ENCODE measurements at places on chromosomes 1 and 21.
A peak's percentile ranks its signal among the peaks of the same experiment; 100 is the strongest.

- no peak for DNase-seq
Observed at GRCh38 chr1:25110485-25110884, 121.8 kb downstream of the SYF2 start.

- no peak for DNase-seq
Observed at GRCh38 chr1:159664247-159664646, 50.1 kb downstream of the CRP start.

DNA sequence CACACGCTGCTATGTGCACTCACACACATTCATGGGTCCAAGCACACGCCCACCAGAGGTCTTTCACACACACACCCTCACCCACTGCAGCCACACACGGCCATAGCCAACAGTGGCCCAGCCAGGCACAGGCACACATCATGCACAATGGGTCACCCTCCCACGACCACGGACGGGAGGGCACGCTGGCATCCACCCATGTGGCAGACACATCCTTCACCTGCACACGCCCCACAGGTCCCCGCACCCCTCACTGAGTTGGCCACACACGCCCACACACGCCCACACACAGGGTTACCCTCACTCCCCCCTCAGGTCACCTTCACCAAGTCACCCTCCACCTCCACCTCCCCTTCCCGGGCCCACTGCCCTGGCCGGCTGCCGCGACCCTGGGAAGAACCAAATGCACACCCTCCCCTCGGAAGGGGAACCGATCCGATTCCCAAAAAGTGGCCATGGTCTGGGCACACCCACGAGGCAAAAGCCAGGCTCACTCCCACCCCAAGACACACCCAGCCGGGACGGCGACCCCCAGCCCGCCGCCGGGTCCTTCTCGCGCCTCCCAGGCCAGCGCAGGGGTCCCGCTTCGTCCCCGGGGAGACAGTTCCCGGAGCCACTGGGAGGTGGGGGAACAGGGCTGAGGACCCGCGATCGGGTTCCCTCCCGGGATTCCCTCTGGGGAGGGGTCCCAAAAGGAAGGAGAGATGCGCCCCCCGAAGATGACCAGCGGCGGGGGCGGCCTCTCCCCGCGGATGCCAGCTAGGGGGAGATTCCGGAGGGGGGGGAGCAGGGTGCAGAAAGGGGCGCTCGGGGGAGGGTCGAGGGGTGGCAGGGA, 860 bp downstream of the SDC3 start:
- DNase-seq: no peak

DNA sequence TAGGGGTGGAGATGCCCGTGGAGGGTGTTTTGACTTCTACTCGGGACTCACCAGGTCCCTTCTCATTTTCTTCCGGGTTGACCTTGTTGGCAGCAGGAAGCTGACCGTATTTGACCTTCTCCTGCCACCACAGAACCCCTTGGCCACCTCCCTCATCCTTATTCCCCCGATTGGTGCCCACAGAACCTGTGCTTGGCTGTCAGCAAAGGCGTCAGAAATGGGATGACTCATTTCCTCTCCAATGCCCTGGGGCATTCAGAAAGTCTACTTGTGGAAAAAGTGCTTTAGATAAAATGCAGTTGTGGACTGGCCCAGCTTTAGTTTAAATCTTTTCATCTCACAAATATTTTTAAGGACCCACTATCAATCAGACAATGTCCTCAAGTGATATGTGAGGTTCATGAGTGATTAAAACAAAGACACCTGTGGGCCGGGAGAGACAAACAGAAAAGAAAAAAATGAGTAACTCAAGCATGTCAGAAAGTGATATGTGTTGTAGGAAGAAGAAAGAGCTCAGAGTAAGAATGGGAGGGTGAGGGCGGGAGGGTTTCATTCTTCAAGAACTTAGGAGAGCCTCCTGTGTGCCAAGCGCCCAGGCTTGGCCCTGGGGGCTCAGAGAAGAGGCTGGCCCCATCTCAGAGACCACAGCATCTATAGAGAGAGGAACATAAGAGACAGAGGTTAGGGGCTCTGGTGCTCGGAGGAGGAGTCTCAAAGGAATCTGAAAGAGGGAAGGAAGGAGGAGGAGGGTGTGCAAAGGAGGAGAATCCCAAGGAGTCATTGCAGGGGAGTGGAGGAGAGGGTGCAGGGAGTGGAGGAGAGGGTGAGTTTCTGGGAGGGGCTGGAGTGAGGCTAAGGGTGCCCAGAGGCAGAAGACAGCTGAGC, 221.6 kb upstream of the VAMP3 start:
- DNase-seq: peak; percentile 26

DNA sequence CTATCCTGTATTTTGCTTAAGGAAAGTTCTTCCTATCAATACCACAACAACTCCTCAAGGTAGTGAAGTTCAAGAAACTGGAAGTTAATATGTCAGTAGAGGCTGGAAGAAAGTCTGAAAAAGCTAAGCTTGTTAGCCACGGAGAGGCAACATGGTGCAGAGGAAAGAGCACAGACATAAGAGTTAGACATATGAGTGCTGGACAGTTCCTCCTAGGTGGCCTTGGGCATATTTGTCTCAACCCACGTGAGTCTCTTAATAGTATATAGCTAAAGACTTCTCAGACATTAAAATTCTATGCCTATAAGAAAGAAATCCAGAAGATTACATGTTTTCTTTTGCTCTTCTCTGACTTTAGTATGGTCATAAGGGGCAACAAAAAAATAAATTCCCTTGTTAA, 22.8 kb upstream of the RRP15 start:
- DNase-seq: no peak

DNA sequence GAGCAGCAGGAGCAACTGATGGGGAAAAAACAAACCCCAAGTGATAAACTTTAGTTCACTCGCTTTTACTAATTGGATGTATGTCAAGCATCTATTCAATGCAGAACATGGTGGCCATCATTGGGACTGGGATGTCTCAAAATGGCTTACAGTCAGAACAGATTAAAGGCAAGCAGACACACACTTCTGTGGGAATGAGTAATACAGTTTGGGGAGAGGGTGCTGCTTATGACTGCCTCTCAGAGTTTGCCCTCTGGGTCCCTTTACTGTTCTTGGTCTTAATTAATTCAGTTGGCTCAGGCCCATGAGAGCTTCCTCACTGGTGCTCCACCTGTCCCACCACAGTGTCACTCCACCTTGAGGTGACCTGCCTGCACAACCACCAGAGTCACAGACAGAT, 119.5 kb downstream of the TBX19 start:
- DNase-seq: no peak

GRCh38 chr1:51768971-51769588, 109.4 kb downstream of the NRDC start:
- peak; percentile 8 for DNase-seq

- DNase-seq: no peak
Observed at GRCh38 chr1:46298387-46298786, 5.0 kb downstream of the LRRC41 start.

- DNase-seq: no peak
Observed at GRCh38 chr1:29249951-29250581, 13.7 kb downstream of the PTPRU start.

GRCh38 chr1:227297073-227297793, 21.1 kb downstream of the CDC42BPA start:
- DNase-seq: no peak

DNA sequence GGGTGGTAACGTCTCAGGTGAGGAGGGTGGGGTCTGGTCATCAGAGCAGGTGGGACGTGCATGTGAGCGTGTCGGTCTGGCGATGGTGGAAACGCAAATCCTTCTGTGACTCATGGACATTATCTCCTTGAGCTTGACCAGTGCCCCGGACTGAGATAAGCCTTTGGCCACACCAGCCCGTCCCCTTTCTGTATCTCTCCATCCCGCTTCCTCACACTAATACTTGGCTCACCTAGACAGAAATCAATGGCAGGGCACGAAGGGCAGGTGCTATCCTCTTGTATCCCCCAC, 7.9 kb upstream of the AQP10 start:
- no peak for DNase-seq

- no peak for DNase-seq
Observed at GRCh38 chr21:26117972-26118367, 52.6 kb downstream of the APP start.

DNA sequence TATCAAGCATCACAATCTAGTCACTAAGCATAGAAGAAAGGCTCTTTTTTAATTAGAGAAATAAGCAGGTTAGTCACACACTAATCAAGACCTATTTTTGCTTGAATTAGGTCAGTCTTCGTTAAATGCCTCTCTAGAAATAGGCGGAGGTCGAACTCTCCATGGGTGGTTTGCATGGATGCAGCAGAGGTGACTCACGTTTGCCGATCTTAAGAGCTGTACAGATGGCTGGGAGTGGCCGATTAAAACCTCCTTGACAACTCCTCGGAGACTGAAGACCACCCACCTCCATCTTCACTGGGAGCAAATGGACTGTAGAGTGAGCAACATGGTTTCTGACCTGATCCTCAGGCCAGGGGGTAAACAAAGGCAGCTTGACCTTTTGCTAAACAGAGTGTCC, 249.3 kb downstream of the ZNF648 start:
- no peak for DNase-seq

GRCh38 chr1:68057564-68057963, 7.1 kb upstream of the DIRAS3 start:
- no peak for DNase-seq

DNA sequence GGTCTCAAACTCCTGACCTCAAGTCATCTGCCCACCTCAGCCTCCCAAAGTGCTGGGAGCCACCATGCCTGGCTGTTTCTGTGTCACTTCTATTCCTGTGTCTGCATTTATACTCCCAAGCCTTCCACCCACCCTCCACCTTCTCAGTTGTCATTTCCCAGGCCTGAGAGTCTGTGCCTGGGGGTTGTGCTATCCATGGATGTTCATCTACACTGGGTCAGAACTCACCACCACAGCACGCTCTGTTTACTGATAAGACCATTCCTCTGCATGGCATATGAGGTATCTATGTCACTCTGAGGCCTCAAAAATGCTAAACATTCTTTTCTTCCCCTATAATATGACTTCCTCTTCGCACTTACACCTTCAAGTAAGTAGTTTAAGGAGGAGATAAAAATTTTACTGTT, 6.1 kb downstream of the NENF start:
- DNase-seq: no peak

GRCh38 chr21:14926186-14926585, 138.6 kb downstream of the NRIP1 start:
- DNase-seq: no peak

DNA sequence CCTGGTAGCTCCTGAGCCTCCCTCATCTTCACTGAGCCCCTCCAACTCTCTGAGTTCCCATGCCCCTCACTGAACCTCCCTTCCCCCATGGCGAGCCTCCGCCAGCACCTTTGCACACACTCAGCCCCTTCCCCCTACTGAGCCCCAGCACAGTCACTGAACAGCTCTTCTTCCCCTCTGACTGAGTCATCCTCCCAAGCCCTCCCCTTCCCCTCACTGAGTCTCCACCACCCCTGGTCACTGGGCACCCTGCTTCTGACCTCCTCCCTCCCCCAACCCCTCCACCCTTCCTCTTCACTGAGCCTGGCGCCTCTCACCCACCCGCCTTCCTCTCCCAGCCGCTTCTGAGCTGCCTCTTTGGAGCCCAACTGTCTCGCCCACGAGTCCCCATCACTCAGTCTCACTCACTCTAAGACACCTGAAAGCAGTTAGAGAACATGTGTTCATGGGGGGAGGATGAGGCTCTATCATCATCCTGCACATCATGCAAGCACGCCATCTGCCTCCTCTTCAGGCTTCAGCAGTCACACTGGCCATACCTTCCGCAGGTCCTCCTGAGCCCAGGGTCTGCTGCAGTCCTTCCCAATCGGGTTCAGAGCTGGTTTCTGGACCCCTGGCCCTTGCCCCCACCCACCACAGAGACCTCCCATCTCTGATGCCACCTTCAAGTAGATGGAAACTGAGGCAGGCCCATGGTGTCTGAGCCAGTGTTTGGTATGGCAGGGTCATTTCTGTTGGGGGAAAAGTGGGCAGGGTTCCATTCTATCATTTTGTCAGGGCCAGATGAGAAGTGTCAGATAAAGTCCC, 2.0 kb upstream of the TRNP1 start:
- peak; percentile 9 for DNase-seq

DNA sequence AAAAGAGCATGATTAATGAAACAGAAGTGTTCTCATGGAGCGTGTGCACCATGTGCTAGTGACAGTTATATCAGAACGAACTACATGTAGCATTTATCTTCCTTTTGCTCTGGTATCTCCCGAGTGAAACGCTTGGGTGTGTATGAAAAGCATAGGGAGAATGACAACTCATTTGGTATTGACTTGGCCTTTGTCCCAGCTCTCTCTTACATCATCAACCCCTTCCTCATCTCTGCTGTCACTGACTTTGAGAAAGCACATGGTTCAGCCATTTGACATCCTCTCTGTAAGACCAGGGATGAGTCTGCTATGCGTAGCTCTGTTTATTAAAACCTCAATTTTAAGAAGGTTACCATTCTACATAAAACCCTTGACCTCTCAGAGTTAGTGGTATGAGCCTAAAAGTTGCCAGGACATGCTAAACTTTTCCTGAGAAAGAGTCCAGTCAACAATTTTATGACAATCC, 201.0 kb downstream of the NRIP1 start:
- no peak for DNase-seq

- DNase-seq: no peak
Observed at GRCh38 chr1:88783145-88783544, 99.1 kb downstream of the PKN2 start.

DNA sequence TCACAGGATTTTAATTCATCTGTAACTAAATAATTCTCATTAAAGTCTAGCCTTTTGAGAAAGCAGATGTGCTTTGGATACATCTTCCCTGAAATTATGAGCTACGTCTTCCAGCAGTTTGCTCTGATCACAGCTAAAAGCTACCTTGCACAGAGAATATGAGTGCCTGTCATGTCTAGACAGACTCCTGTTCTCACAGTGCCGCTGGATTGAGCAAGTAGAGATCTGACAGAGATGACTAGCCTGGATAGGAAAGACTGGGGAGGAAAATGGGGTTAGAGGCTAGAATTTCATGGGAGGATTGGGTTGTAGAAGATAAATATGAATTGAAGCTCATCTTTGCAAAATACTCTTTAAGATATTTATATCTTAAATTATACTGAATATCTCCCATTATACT, 24.1 kb downstream of the CEPT1 start:
- DNase-seq: no peak

GRCh38 chr1:234604495-234605398, 5.2 kb downstream of the IRF2BP2 start:
- no peak for DNase-seq

- DNase-seq: no peak
Observed at GRCh38 chr1:100955322-100955721, 59.4 kb downstream of the SLC30A7 start.
